ENCODE measurements at places on chromosomes 4 and X. TPM values are rescaled to one million over a fixed set of nuclear protein-coding genes. Genes with fewer than 3 reads are reported as not detected.

The ALB gene
- total RNA-seq = not detected

The MGAT4D gene
- total RNA-seq = not detected

The C4orf36 gene
- not detected for total RNA-seq

The XAGE3 gene
- total RNA-seq = not detected

The C4orf54 gene
- not detected for total RNA-seq

- H3K4me1 ChIP-seq = no peaks in the 10 kb centered on the region
- peaks cover 8% of the 10 kb centered on the region for H3K27me3 ChIP-seq
- no peak overlapping the region for H3K27ac ChIP-seq
These were observed 65.0 kb downstream of the SCD5 start for GRCh38 chr4:82733636-82734035.

DNA sequence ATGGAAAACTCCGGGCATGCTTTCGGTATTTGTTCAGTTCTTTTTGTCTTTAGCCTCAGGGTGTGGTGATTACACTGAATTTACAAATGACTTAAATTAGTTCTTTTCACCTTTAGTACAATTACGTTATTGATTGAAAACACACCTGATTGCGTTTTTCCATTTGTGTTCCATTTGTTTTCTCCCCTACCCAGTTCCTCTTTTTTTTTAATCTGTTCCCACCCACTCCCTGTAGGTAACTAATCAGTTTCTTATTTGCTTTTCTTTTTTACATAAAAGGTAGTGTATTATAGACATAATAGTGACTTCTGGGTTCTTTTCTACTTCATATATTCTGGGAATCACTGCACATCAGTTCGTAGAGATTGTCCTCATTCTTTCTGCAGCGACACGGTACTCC lies 53.4 kb downstream of the TNIP2 start:
- peaks cover 4% of the 10 kb centered on the region for H3K4me1 ChIP-seq
- H3K4me3 ChIP-seq = no peak overlapping the region
- H3K27me3 ChIP-seq = no peaks in the 10 kb centered on the region
- no peak overlapping the region for H3K27ac ChIP-seq

- peaks cover 80% of the 10 kb centered on the region for H3K27me3 ChIP-seq
- peaks cover 35% of the 10 kb centered on the region for H3K4me1 ChIP-seq
- no peak for DNase-seq
- H3K36me3 ChIP-seq = no peaks in the 10 kb centered on the region
- H3K27ac ChIP-seq = peak overlapping the region; percentile 55
These were observed 1.5 kb downstream of the GSX2 start for GRCh38 chr4:54101190-54102041.

DNA sequence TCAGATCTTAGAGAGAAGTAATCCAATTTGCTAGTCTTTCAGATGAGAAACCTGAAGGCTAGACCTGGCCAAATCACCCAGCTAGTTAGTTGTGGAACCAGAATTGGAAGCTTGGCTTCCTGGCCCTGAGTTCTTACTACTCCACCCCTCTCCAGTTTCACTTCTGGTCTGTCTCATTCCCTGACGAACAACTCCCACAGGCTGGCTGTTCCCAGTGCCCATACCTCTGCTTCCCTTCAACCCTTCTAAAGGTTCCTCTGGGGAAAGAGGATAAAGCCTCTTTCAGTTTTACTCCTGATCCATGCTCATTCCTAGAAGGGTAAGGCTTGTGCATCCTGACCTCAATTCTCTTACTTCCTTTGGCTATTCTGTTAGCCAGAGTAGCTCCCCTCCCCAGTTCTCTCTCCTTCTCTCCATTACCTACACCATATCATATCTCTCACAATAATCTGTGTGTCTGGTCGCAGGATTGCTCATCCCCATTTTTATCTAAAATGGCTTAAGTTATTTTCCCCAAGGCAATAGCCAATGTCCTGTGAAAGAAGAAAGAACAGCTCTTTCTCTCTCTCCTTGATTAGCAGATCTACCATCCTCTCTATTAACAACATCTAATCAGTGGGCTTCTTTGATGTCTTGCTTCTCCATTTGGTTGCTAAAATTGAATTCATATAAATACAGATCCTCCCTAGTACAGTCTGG lies 155.0 kb upstream of the MAOA start:
- no peak overlapping the region for H3K27ac ChIP-seq
- no peaks in the 10 kb centered on the region for H3K36me3 ChIP-seq
- no peaks in the 10 kb centered on the region for H3K4me1 ChIP-seq
- no peaks in the 10 kb centered on the region for H3K27me3 ChIP-seq
- H3K4me3 ChIP-seq = no peak overlapping the region
- no peak for DNase-seq

GRCh38 chrX:18789916-18790315 lies 82.5 kb downstream of the PPEF1 start:
- no peaks in the 10 kb centered on the region for H3K27me3 ChIP-seq
- no peak overlapping the region for H3K27ac ChIP-seq
- no peak overlapping the region for H3K4me3 ChIP-seq
- DNase-seq = no peak
- H3K4me1 ChIP-seq = no peaks in the 10 kb centered on the region

- no peaks in the 10 kb centered on the region for H3K27me3 ChIP-seq
- H3K4me1 ChIP-seq = peaks cover 89% of the 10 kb centered on the region
- peak overlapping the region; percentile 77 for H3K4me3 ChIP-seq
- no peak for DNase-seq
- H3K36me3 ChIP-seq = peaks cover 37% of the 10 kb centered on the region
These were observed 12.9 kb downstream of the GPRIN3 start for GRCh38 chr4:89294573-89295269.

GRCh38 chrX:4382273-4382672 lies 668.8 kb upstream of the PRKX start:
- H3K36me3 ChIP-seq = no peaks in the 10 kb centered on the region
- no peak overlapping the region for H3K4me3 ChIP-seq
- no peaks in the 10 kb centered on the region for H3K27me3 ChIP-seq
- DNase-seq = no peak

DNA sequence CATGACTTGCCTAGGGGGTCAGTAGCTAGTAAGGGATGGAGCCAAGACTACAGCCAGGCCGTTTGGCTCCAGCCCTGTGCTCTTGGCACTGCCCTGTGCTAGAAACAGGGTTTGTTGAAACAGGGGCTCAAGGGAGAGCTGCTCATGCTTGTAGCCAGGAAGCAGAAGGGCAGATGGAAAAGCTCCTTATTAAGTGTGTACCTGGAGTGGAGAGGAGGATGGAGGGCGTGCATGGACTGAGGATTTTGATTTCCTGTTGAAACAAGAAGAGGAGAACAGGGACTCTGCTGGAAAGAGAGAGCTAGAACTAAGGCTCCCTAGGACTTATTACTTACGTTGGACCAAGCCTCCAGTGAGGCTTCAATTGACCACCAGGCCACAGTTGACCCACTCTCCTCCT lies 363.0 kb downstream of the MID1IP1 start:
- no peaks in the 10 kb centered on the region for H3K36me3 ChIP-seq
- H3K4me3 ChIP-seq = no peak overlapping the region
- H3K27ac ChIP-seq = peak overlapping the region; percentile 61
- H3K4me1 ChIP-seq = peaks cover 55% of the 10 kb centered on the region
- DNase-seq = no peak
- H3K27me3 ChIP-seq = no peaks in the 10 kb centered on the region

DNA sequence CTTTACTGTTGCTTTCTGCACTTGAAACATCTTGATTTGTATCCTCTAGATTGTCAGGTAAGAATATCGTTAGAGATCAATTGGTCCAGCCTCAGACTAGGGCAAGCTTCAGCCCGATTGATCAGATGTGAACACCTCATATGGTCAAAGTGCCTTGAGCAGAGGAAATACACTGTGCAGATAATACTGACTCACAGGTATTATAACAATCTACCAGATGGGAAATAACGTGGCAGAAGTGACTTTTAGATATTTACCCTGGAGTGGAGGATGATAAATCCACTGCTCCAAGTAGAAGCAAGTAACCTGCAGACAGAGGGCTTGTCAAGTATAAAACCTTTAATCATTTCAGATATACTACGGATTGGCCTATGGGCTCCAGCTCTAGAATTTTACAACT lies 17.9 kb downstream of the VEGFC start:
- no peaks in the 10 kb centered on the region for H3K36me3 ChIP-seq
- no peak overlapping the region for H3K27ac ChIP-seq
- H3K27me3 ChIP-seq = no peaks in the 10 kb centered on the region
- no peak for DNase-seq
- no peak overlapping the region for H3K4me3 ChIP-seq

GRCh38 chr4:86908251-86908657 lies 16.0 kb upstream of the C4orf36 start:
- peak overlapping the region; percentile 38 for H3K4me3 ChIP-seq
- peak overlapping the region; percentile 16 for H3K27ac ChIP-seq
- peaks cover 2% of the 10 kb centered on the region for H3K36me3 ChIP-seq

Measured in activated T-helper 1 cell treated with anti-CD3 and anti-CD28 coated beads, Interleukin-12 subunit alpha, Interleukin-12 subunit beta, Interleukin-2, Interleukin-4 antibody, amounts not matched to agents 30 ng/mL and 10 ng/mL and 1 ng/mL, durations not matched to agents 14 hours and 24 hours and 36 hours (primary cell).